OCI-LY7 (cell line): ENCODE measurements at places on chromosomes 1 and 21. TPM values are rescaled to one million over a fixed set of nuclear protein-coding genes. Genes with fewer than 3 reads are reported as not detected.

Gene UCK2
- total RNA-seq = 66.0 and 66.6 TPM in 2 replicates

DNA sequence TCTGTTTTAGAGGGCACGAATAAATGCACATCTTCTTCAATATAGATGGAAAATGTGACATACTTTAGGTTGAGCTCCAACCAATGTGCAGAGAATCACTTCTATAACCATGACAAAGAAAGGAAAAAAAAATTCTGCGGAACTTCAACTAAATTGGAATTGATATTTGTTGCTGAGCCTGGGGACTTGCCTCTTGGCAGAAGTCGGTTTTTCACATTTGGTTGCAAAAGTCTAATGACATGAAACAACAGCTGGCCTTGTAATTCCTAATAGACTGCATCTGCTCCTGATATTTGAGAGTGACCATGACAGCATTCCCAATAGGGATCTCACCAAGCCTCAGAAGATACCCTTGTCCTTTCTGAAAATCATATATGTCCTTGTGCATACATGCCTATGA is 112.8 kb downstream of the PRRX1 start:
- no peak for DNase-seq

DNA sequence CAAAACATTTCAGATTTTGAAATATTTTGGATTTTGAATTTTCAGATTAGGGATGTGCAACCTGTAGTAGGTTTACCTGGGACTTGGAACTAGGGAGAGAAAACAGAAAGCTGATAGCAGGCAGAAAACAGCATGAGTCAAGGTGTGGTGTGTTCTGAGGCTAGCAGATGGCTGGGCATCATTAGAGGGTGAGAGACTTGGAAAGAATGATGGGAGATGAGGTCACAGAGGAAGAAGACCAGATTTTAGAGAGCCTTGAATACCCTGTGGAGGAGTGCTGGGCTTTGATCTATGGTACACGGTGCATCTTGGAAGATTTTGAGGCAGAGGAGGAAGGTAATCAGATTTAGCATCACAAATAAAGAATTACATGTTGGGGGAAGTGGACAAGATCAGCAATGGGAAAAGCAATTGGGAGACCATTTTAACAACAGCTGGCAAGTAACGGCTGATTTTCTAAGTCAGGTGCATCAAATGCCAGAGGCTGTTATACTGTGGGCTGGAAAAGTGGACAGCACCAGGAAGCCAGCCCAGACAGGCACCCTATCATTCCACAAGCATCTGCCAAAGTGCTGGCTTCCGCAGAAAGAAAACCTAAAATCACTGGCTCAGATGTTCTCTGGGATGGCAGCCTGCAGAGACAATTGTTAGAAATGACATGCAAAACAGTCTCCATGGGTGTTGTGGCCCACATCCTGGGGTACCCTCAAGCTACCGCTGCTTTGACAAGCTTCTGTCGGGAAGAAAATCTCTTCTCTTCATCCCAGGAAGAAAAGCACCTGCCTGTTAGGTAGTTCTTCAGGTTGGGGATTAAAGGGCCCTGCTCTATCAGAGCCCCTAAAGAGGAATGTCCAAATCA is 30.9 kb upstream of the CAMK1G start:
- no peak for DNase-seq

DNA sequence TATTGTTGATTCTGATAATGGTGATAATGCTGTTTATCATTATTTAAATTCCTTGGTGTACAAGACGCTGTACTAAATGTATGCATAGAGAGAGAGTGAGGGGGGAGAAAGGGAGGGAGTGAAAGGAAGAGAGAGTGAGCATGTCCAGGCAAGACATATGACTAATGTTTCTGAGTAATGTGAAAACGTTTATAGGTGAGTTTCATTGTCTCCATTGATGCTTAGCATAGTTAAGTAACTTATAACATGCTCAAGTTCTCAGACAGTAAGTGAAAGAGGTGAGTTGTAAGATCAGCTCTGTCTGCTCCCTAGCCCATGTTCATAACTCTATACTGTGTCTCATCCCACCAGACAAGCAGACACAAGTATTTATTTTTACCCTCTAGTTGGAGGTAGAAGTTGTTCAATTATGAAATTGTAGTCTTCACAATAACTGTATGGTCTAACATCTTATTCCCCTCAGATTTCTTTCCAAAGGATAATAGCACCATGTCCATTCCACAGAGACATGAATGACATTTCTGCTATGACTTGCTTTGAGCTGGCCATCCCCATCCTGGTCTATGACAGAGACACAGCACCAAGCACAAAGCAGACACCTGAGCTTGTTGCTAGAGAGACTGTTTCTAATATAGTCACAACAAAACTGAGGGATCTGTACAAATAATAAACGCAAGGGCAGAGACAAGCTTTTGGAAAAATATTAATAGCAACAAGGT is 285.1 kb downstream of the CACNA1E start:
- no peak for DNase-seq

DNA sequence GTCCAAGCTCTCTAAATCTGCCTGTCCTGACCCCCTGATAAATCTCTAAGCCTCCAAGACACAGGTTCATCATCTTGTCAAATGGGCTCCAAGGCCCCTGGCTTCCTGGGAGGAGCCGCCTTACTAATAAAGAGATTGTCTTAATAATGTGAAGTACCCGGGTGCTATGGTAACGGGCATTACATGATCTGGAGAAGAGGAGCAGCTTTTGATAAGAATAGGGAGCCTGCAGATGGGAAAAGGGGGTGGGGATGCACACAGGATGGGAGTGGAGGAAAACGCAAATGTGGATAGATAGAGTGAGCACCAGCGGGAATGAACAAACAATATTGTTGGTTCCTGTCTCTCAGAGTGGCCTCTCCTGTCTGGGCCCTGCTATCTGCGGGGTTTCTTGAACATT is 11.9 kb upstream of the RXRG start:
- no peak for DNase-seq

DNA sequence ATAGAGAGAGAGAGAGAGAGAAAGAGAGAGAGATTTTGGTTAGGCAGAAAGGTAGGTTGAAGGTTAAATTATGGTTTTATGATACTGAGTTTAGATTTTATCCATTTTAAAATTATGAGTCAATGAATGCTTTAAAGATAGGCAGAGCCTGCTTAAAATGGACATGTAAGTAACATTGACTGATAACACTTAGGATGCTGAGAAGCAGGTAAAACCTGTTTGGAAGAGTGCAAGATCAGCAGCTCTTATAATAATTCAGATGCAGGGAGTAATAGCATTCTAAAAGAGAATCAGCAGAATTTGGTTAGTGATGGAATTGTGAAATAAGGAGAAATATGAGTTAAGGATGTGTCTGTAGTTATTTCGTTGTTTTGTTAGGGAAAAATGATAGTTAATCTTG is 446.6 kb downstream of the PLA2G4A start:
- DNase-seq = no peak

DNA sequence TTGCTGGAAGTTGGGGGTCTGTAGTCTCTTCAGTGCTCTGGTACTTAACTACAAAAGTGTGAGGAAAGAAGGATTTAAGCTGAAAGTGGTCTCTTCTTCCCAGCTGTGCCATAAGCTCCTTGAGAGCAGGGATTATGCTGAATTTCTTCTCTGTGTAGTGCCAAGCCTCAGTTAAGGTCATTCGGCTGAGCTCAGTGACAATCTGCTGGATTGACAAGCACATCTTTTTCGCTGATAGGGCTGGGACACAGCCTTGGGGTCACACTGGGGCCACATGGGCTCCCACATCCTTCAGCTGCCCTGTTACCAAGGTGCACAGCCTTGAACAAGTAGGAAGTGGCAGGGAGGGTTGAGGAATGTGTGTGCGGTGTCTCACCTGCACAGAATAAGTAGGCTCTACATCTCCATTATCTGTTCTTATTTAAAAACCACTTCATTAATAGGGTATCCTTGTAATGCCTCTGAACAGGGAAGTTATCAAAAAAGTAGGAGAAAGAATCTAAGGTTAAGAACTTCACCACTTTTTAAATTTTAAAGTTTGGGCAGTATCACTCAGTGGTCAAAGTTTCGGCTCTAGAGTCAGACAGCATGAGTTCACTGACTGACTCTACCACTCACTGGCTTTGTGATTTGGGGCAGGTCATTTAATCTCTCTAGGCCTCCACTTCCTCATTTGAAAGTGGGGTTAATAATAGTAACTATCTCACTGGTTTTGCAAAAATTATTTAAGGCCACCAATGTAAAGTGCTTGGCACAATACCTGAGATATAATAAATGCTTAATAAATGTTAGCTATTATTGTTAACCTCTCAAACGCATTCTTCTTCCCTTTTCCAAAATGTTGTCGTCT is 10.3 kb downstream of the ZBTB40 start:
- DNase-seq = no peak

DNA sequence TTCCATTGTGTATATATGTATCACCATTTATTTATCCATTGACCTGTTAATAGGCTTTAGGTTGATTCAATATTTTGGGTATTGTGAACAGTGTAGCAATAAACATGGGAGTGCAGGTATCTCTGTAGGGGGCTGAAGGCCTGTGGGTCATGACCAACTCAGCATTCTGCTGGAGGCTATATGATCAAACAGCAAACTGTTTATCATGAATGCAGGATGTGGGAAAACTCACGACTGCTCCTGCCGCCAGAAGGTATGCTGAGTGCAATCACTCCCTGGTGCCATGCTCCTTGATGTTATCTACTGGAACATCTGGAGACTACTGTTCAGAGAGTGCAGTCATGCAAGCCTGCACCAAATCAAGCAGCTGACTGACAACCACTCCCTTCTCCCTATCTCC is 275.2 kb downstream of the COL11A1 start:
- no peak for DNase-seq

DNA sequence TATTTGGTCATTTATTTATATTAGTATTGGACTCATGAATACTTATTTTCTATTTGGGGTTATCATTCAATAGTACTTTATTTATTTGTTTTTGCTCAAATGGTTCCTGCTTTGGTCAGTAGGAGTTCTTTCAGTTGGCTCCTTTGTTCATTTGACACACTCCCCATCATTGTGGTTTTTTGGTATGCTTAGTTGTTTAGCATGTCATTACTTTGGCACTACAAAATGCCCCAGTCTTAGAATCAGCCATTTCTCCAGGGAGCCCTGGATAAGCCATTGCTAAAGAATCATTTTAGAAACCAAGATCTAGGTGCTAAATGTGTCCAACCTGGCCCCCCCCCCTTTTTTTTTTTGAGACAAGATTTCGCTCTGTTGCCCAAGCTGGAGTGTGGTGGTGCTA is 61.7 kb upstream of the MRPS6 start:
- DNase-seq = no peak

DNA sequence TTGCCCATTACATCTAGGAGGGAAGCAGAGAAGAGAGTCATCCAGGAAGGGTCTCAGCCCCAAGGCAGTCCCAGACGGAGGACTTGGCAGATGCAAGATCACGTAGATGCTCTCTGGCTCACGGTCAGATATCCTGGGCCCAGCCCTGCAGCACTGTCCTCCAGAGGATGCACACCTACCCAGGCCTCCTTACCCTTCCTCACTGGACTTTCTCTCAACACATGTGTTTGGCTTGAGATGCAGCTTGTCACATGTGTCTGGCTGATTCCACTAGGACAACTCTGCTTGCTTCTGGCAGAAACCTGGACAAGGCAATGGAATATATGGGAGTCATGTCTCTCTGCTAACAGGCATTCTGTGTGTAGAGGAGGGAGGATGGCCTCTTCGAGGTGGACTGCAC is 32.4 kb upstream of the POU3F1 start:
- no peak for DNase-seq
